ENCODE measurements at places on chromosomes 2 and 18.

- peak; percentile 35 for DNase-seq
Observed at GRCh38 chr18:70373042-70373519, 84.2 kb downstream of the SOCS6 start.

- DNase-seq, result no peak
Observed at GRCh38 chr2:31979018-31979417, 31.8 kb downstream of the MEMO1 start.

DNA sequence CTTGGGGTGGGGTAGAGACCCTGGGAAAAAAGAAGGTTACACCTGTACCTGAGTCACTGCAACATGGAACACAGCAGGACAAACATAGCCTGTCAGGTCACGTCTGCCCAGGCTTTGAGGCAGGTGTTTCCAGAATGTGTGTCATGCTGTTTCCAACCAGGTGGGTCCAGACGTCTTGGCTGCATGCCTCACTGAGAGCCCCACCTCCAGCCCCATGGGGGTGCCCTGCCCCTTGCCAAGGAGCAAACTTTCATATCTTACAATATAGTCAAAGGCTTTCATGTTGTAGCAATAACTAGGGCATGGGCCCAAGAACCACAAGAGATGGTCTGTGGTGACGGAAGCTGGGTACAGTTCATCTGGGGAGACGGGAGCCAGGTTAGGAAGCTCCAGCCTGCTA, 499.7 kb downstream of the BCL11A start:
- DNase-seq, result no peak

GRCh38 chr18:29188760-29189159, 1011.8 kb upstream of the CDH2 start:
- peak; percentile 4 for DNase-seq

DNA sequence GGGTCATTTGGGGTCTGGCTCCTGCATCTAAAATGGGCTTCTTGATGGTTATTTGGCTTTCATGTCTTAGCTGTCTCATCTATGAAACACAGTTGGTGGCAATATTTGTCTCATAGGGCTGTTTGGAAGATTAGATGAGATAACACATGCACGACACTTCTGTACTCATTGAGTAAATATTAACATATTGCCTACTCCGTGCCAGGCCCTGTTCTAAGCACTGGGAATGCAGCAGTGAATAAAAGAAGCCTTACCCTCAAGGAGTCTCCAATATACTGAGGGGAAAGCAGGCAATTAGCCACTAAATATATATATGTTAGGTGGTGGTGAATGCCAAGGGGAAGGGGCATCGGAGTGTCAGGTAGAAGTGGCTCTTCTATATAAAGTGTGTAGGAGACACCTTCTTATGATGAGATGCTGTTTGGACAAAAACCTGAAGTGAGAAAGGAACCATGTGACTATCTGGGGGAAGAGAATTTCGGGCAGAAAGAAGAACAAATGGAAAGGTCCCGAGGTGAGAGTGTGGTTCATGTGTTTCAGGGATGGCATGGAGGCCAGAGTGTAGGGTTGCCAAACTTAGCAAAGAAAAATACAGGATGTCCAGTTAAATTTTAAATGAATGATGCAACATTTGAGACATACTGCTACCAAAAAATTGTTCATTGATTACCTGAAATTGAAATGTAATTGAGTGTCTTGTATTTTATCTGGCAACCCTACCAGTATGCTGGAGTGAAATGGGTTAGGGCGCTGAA, 11.8 kb downstream of the SLC3A1 start:
- DNase-seq, result no peak

DNA sequence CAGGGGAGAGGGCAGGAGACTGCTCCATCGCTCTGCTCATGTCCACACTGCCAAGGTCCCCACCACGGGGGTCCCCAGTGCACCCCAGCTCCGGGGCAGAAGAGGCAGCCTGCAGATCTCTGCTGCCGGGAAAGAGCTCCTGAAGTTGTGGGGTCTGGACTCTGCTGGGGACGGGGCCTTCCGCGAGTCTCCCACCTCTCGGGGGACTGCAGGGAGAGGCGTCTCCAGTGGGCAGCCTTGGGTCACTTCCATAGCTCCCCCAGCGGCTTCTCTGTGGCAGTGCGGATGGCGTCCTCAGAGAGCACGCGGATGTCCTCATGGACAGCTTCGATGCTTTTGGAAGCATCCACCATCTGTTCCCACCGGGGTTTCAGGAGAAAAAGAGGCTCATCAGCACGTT, 10.7 kb downstream of the DTYMK start:
- DNase-seq, result peak; percentile 77

DNA sequence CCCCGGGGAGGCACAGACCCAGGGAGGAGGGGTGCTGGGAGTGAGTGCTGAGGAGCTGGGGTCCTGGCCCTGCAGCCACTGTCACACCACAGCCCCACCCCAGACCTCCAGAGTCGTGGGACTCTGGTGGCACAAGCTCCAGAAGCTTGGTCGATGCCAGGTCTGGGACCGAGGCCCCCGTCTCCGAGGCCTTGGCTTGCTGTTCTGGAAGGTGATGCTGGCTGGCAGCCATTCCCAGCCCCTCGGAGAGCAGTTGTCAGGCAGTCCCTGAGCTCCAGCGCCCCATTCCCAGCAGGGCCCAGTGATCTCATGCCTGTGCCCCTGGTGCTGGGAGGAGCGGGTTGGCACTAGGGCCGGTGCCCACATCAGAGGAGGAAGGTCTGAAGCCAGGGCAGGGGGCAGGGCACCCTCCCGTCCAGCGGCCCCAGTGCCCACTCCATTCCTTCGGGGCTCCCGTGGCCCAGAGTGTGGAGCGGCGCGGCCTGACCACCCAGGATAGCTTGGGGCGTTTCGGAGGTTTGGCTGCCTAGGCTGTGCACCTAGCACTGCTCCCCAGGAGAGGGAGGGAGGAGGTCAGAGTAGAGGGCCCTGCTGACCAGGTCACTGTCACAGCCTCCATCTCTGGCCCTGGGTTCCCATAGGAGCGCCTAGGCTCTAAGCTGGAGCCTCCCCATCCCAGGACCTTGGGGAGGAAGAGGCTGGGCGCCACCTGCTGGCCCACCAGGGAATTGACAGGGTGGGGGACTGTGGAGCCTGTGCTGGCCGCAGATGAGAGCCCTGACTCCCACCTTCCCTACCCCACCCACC, 16.8 kb upstream of the ALPI start:
- peak; percentile 74 for DNase-seq

- no peak for DNase-seq
Observed at GRCh38 chr2:222887124-222887523, 26.3 kb downstream of the ACSL3 start.

- DNase-seq, result no peak
Observed at GRCh38 chr2:221460136-221460535, 112.0 kb downstream of the EPHA4 start.

DNA sequence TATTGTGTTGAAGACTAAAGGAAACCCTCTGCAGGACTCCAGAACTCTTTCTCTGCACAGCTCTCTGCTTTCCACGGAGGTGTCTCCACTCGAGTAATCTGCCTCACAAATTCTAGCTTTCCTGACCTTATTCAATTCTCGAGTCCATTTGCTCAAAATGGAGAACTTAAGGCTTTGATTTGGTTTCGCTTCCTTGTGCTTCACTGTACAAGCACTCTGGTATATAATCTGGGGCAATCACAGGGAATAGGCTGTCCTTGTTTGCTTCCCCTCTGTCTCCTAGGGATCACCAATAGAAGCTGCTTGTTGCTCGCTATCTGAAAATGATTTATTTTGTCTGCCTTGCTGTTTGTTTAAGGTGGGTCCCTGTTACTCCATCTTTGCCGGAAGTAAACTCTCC, 129.1 kb upstream of the DOCK10 start:
- DNase-seq, result no peak

DNA sequence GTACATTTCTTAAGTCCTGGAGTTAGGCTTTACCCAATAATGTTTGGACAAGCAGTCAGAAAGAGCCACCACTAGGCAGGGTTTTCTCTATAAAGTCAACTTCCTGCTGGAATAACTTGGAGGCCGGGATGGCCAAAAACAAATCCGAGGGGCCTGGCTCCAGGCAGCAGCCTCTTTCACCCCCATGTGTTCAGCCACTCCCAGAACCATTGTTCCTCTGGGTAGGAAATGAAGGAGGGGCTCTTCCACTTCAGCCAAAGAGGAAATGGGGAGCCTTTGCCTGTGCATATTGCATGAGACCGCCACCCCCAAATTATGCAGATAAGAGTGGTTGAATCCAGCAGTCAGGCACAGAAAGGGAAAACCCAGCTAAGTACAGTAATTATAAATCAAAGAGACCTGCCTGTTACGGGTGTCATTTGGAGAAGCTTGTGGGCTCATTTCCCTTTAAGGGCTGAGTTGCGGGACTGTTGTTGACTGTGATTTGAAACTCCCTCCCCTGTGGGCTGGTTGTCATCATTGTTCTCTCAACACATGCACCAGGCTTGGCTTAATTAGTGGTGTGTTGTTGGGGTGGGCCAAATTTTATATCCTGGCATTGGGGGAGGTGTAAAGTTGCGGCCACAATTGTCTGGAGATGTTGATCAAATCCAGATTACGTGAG, 212.8 kb upstream of the SOX11 start:
- no peak for DNase-seq

GRCh38 chr2:198638577-198638976, 819.2 kb downstream of the SATB2 start:
- no peak for DNase-seq

DNA sequence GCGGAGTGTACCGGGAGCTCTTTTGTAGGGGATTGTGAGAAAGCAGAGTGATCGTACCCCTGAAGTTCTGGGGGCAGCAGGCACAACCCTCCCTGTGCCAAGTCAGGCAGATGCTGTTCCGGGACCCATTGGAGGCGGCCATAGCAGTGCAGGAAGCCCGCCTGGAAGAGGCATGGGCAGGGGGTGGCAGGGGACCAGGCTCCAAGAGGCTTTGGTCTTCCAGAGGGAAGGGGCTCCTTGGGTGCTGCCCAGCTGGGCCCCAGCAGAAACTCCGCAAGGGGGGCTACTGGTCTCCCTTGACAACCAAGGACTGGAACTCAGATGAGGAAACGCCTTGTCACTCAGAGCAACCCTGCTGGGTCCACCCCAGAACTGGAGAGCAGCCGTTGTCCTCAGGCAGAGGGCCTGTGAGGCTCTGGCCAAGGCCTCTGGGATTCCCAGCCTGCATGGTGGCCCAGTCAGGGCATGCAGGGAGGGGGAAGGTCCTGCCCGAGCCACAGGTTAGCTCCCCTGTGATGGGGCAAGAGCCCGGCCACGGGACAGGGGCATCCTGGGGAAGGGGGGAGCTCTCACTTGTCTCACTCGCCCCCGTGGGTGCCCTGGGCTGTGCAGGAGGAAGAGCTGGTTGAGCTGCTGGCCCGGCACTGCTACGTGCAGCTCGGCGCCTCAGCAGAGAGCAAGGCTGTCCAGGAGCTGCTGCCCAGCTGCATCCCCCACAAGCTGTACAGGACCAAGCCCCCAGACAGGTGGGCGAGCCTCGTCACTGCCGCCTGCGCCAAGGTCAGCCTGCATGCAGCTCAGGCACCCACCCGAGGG, 21.0 kb upstream of the GPR17 start:
- DNase-seq, result no peak

DNA sequence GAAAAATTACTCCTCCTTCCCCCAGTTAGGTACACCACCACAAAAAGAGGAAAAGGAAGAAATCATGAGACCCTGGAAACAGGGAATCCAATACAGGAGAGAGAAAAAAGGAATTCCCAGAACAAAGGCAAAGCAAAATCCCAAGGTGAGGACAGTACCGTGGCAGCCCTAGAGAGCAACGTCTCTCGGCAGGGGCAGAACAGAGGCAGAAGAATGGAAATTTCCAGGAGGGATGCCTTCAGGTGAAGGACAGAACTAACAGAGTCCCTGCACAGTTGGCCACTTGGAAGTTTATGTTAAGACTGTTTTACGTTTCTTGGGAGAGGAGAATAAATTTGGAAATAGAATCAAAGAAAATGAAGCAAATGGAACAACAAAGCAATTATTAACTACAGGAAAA, 27.7 kb downstream of the GRB14 start:
- no peak for DNase-seq

GRCh38 chr2:225598426-225598825, 198.9 kb downstream of the NYAP2 start:
- no peak for DNase-seq

DNA sequence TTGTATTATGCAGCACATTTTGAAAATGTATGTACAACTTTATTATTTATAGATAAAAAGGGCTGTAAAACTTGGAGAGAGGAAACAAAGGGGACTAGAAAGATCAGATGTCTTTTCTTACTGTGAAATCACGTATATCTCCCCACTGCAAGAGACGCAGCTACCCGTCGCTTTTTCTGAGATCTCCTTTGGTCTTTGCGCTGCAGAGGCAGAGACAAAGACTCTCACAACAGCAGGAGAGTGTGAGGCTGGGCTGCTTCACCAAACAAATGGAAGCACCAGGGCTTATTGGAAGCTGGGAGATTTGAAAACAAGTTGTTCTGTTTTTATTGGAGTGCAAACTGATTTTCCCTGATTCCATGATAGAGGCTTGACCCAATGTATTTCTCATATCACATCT, 129.0 kb upstream of the PARD3B start:
- DNase-seq, result no peak

DNA sequence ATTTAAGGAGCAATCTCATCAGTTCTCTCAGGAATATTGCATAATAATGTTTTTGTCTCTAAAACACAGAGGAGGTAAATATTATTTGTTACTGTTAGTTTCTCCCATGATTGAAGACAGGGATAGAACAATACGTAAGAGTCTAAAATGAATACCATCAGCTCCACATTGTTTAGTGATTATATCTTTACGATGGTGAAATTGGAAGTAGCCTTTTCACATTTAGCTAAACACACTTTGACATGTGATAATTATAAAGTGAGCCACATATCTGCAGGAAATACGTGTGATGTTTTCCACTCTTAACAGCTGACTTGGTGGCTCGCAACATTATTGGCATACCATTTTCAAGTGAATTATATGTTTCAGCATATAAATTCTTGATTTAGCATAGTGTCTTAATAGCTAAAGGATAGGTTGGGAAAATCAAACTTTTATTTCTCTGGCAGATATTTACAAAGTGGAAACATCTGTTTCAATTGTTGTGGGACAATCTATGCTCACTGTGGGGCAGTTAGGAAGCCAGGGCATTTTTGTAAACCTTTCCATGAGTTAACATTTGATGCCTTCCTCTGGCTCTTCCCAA, 208.1 kb upstream of the RASGRP3 start:
- no peak for DNase-seq

DNA sequence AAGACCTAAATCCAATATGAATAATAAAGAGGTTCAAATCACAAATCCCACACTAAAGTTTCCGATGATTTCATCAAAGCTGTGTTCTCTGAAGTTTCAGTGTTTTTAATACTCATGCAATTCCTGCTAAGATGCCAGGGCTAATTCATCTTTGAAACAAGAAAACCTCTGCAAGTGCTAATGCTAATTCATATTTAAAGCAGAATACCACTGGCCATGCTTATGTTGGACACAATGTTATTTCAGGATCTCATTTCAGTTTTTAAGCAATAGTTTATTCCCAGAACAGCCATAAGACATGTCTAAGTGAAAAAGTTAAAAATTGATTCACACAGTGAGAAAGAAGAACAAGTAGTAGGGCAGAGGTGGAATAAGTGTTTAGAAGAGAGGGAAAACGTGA, 62.8 kb downstream of the GRB14 start:
- no peak for DNase-seq

DNA sequence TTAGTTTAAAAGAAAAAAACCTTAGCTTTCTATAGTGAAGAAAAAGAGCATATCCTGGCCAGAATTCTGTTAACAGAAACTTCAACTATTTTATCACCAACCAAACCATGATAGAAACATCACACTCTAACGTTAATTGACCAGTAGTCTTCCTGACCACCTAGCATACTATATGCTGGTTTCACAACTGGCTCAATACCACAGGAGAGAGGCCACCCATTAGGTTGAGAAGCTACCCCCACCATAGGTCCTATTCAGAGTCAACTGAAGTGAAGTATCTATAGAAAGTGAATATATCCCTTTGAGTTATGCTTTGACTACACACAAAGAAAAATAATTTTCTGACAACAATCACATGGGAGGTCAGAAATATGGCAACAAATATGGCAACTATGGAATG, 85.2 kb upstream of the STK17B start:
- DNase-seq, result no peak

Measured in NCI-H82 (cell line).